Activated T-helper 1 cell treated with anti-CD3 and anti-CD28 coated beads, Interleukin-2, amount 50 U/mL, for 16 hours (primary cell): ENCODE measurements at places on chromosomes 5 and 9.

GRCh38 chr5:175555168-175555785 is 76.9 kb downstream of the SFXN1 start:
- no peak for DNase-seq

- DNase-seq: no peak
Observed at GRCh38 chr5:52922384-52922783, 66.8 kb upstream of the ITGA2 start.

DNA sequence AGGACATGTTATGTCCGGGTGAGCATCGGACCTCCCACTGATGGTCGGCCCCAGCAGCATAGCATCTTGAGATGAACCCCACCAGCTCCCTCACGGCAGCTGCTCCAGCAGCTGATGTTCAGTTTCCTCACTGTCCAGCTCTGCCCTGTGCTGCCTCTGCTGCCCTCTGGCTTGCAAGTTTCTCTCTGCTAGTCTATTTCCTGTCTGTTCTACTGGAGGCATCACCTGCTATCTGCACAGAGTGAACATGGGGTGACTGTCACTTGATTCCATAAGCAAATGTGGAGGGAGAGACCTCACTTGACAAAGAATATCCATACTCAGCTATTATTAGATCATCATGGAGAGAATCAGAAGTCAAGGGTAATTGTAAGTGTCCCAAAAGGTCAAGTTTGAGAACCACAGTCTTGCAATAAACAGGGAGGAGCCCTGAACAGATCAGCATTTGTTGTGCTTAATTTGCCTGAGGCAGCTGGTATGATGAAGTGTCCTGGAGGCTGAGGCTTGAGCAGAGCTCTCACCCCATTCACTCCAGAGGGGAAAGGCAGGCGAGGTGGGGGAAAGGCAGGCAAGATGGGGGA is 702.8 kb downstream of the SEMA5A start:
- no peak for DNase-seq

GRCh38 chr5:74866596-74867162 is 492 bp upstream of the FAM169A start:
- no peak for DNase-seq

- no peak for DNase-seq
Observed at GRCh38 chr5:115313632-115314031, 17.2 kb upstream of the CCDC112 start.

DNA sequence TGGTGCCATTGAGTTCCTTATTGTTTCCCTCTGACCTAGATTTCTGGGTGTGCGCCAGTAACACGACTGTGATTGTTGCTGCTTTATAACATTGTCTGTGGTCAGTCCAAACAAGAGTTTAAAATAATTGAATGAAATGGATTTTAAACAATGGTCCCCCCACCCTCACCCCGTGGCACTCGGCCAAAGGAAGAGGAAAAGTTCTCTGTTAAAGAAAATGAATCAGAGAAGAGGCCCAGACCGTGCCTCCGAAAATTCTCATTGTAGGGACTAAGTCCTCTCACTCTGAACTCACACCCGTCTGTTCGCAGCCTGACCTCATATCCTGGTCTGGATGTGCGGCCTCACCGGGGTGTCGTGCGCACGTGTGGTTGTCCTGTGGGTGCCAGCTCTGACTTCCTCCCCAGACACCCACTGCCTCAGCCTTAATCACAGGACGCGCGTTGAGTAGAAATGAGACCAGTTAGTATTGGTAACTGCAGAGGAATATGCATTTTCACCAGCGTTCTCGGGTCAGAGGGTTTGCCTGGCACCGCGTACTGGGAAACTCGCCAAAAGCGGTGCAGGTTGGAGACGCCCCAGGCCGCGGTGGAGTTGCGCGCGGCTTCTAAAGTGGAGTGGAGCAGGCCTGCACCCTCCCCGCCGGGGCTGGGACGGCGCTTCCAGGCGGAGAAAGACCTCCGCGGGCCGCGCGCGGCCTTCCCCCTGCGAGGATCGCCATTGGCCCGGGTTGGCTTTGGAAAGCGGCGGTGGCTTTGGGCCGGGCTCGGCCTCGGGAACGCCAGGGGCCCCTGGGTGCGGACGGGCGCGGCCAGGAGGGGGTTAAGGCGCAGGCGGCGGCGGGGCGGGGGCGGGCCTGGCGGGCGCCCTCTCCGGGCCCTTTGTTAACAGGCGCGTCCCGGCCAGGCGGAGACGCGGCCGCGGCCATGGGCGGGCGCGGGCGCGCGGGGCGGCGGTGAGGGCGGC is at the start of gene ABL1:
TSS of gene ABL1 (plus strand) at position 884 of the 966 bp plus-strand sequence. CDS start 193 bp downstream, outside the sequence.
- DNase-seq: peak; percentile 32

DNA sequence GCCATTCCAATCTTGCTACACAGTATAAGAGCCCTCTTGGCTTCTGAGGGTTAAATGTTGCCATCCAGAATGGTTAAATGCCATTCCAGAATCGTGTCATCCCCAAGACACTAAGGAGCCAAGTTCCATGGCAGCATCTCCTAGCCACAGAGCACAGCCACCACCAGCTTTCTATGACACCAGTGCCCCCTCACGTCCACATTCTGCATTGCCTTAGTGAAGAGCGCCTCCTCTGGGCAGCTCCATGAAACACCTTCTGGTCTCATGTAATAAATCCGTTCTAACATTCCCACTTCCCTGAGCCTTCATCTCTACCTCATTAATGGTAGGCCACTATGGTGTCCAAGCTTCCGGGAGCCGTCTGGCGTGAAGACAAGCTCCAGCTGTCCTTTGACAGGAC is 12.4 kb downstream of the CBY3 start:
- peak; percentile 19 for DNase-seq

DNA sequence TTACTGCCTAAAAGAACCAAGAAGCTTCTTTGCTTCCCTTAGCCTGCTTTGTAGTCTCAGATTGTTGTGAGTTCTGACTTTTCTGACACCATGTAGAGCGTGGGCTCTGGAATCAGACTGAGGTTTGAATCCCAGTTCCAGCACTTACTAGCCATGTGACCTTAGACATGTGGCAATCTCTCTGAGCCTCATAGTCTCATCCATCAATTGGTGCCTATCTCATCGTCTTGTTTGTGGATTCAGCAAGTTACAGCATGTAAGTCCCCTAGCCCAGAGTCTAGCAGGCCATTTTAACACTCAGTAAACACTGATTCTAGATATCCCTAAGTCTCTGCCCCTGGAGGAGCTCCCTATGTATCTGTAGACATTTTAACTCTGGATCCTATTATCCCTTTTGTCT is 94.7 kb downstream of the ANGPTL2 start:
- no peak for DNase-seq

DNA sequence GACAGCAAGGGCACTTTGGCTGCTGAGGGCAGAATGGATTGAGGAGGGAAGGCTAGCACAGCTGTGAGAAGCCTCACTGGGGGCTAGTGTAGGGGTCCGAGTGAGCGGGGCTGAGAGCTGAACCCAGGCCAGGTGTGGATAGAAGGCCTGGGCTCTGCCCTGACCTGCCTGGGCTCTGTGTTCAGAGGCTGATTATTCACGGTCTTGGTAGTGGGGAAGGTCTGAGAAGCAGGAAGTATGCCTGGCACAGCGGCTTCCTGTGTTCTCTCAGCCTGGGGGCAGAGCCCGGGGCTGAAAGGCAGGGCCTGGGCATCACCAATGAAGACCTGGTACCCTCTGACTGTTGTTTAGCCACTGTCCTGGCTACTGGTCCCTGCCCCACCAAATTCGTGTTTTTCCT is 136.4 kb upstream of the TBC1D2 start:
- DNase-seq: no peak

DNA sequence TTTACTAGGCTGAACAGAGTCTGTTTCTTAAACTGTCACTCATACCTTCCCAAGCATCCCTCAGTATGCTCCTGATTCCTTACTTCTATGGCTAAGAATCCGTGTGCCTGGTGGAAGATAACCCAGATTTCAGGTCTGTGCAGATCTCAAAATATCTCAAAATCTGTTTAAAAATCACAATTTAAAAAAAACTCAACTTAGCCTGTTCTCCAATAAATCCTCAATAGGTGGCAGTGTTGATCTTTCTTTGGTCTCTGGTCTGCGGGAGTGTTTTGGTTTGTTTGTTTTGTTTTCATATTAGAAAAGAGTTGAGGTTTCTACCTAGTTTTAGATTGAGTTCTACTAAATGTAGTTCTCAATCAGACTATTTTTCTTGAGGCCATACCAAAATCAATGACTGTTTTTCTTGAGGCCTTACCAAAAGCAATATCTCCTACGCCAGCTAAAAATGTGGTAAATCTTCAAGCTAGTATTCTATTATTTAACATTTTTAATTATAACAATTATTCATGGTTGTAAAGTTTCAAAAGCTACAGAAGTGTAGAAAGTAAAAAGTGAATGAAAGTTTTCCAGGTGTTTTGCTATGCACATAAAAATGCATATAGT is 57.9 kb downstream of the TGFBR1 start:
- DNase-seq: no peak

DNA sequence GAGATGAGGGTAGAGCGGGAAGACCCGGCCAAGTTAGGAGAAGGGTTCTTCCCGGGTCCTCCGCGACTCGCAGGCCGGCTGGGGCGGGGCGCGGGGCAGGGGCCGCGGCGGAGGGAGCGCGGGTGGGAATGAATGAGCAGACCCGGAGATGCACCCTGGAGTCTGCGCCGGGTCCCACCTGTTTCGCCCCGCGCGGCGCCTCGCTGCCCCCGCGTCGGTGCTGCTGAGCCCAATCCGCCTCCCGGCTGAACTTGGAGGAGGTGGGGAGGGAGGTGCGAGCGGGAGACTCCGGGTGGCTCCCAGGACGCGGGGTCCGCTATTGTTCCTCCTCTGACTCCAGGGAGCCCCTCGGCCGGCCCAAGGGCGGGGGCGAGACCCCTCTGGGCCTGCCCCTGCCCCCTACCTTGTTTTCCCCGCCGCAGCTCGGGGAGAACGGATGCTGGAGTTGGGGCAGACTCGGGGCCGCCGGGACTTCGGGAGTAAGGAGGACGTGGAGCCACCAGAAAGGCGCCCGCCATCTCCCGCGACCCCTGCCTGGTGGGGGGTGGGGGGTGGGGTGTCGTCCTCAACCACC is 659 bp downstream of the RAI14 start:
- DNase-seq: no peak

DNA sequence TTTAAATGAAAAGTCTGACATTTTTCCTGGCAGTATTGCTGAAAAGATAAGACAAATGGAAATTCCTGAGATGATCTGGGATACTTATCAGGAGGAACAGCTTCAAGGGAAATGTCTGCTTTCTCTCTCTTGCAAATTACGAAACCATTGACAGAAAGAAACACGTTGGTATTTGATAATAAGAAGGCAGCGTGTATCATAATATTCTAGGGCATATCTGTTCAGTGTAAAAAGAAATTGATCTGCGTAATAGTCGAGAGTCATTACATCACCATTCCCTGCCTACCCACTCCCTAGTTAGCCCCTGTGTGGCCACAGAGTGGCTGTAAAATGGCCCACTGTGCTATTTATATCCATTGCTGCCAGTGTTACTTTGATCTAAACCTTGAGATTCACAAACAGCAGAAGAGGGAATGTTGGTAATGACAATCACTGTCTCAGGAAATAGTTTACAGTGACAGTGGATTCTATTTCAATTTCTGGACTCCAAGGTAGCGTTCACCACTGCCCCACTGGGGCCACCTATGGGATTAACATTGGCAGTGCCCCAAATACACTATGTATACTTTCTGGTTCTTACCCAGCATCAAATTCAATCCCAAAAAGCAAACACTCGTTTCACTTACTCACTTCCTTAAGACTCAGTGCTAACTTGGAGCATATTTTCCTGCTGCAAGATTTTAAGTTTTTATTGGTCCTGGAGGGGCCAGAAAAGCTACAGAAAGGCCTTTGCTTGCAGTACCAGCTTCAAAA is 133.4 kb upstream of the GAS1 start:
- DNase-seq: no peak

- no peak for DNase-seq
Observed at GRCh38 chr5:543351-543750, 19.1 kb upstream of the SLC9A3 start.
